Fibroblast of skin of back (primary cell): ENCODE measurements at places on chromosomes 12 and 14.
A peak's percentile ranks its signal among the peaks of the same experiment; 100 is the strongest.

GRCh38 chr14:71228711-71229110 is 321.5 kb downstream of the PCNX1 start:
- DNase-seq, result no peak

DNA sequence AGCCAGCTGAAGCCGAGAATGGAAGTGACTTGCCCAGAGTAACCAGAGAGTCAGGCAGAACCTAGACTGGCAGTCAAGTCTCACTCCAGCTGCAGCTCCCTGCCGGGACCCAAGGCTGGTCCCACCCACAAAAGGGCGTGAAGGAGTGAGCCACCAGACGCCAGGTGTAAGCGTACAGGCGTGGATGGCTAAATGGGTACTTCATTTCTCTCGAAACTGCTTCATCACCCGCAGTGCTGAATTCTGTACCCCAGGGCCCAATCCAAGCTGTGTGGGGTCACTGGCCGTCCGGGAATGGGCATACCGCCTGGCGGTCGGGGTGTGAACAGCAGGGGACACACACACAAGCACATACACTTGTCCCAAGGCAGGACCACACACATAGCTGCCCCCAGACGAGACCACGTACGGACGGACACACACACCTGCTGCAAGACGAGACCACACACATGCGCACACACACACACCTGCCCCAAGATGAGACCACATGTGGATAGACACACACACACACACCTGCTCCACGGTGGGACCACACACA is 34.8 kb downstream of the DEGS2 start:
- no peak for DNase-seq

- DNase-seq, result no peak
These were observed 58.1 kb downstream of the TBX5 start for GRCh38 chr12:114347861-114348260.

GRCh38 chr12:113088037-113088436 is 31.5 kb downstream of the DTX1 start:
- DNase-seq, result peak; percentile 12

- no peak for DNase-seq
These were observed 6.8 kb downstream of the YBX3 start for GRCh38 chr12:10716277-10716676.

DNA sequence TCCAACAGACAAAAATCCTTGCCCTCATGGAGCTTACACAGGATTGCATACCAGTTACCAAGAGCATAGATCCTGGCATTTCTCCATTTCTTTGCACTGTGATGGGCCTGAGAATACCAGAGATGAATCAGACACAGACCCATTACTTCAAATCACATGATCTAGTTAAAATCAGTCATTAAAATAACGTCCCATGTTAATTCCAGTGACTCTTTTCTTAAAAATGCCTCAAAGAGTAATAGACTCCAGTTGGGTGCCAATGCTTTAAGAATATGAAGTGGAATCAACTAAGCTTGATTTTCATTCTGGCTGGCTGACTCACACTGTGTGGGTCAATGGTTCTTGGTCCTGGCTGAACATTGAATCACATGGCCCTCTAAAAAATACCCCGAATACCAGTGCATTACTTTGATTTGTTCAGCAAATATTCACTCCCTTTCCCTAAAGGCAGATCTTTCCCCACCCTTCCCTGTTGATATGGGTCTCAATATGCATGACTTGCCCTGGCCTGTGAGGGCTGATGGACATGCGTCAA is 11.0 kb downstream of the ASB2 start:
- DNase-seq, result peak; percentile 95

GRCh38 chr14:64934338-64934929 is 8.1 kb downstream of the GPX2 start:
- no peak for DNase-seq

GRCh38 chr14:69319911-69320310 is 60.0 kb downstream of the GALNT16 start:
- DNase-seq, result no peak

- DNase-seq, result peak; percentile 68
These were observed 109.7 kb downstream of the GPATCH2L start for GRCh38 chr14:76261371-76261811.

GRCh38 chr12:64192644-64193444 is 29.3 kb downstream of the KICS2 start:
- no peak for DNase-seq

- DNase-seq, result peak; percentile 30
These were observed 23.9 kb downstream of the GNG2 start for GRCh38 chr14:51884086-51884927.

DNA sequence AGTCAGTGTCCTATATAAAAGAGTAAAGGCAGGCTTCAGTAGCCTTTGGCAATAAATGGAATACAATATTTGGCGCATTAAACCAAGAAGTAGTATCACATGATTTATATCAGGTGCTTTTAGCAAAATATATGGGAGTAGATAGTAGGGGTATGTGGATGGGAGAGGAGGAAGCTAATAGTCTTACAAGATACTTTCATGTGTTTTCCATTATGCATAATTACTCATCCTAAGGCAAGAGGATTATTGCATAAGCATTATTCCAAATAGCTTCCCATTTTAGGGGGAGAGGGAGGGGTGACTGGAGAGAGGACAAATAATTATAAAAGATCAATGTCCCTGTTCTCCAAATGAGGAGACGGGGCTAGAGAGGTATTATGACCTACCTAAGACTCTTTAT is 104.3 kb downstream of the DUSP6 start:
- DNase-seq, result no peak
